ELF-1 (cell line): ENCODE measurements at places on chromosomes 3 and 15.
A peak's percentile ranks its signal among the peaks of the same experiment; 100 is the strongest.

GRCh38 chr3:8668216-8668615, 23.6 kb upstream of the SSUH2 start:
- DNase-seq, result no peak

- no peak for DNase-seq
Observed at GRCh38 chr3:14465425-14465824, 63.0 kb downstream of the SLC6A6 start.

DNA sequence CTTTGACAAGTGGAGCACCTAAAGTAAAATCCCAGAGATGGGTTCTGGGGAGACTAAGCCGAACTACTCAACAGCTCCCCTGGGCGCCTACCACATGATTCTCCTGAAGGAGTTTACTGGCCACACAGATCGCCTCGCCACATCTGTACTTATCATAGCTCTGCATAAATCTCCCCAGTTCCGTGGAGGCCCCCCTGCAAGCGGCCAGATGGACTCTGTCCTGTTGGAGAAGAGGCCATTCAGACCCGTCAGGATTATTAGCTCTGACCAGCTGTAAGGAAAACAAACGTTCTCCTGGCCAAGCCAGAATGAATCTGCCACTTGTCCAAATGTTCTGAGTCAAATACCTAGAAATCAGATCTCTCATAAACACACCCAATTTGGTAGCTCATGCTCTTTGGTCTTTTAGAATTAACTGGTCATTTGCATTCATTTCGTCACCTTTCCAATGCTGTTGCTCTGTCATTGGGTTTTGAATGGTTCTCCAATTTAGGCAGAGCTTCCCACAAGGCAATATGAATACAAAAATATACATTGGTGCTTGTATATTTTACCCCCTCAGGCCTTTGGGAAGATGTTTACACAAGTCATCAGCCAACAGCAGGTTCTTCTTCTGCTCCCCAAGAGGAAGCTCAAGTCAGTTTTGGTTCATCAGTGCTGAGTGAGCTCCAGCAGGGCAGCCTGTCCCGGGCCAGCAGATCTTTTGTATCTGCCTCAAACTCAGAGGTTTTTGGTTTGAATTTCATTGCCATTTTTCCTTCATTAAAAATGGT, 124.5 kb downstream of the THSD4 start:
- DNase-seq, result no peak

GRCh38 chr3:152713989-152714388, 120.9 kb upstream of the P2RY1 start:
- DNase-seq, result no peak

DNA sequence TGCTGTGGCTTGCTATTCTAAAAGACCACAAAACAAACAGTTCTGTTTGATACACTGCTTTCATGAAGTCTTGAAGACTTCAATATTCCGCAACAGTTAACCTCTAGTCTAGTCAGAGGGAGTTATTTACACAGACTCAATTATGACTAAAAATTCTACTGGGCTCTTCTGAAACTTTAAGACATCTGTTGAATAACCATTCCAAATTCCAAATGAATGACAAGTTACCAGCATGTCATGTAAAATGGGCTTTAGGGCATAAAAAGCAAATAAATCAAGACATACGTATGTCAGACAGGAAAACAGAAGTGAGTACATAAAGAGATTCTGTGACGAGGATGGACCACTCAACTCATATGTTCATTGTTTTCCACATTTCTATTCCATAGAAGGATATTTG, 93.9 kb downstream of the PLOD2 start:
- DNase-seq, result no peak

GRCh38 chr3:29410660-29411405, 130.0 kb downstream of the RBMS3 start:
- no peak for DNase-seq

- DNase-seq, result peak; percentile 17
Observed at GRCh38 chr3:158091531-158091930, 14.7 kb downstream of the SHOX2 start.

- no peak for DNase-seq
Observed at GRCh38 chr15:61480295-61480694, 251.2 kb upstream of the RORA start.

DNA sequence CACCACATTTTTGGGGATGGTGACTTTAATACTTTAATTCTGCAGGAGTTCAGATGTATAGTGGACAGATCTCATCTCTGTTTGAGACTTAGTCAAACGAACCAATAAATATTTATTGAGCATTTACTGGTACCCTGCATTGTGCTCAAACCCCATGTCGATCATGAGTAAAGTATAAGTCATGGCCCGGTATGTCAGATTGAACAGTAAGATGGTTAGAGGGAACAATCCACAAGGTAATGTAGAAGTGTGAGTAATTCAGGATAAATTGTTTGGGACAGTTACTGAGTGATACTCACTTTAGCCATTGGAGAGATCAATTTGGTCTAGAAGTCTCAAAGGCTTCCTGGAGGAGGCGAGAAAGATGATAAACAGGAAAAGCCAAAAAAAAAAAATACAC, 265.5 kb upstream of the C2CD4B start:
- DNase-seq, result no peak

DNA sequence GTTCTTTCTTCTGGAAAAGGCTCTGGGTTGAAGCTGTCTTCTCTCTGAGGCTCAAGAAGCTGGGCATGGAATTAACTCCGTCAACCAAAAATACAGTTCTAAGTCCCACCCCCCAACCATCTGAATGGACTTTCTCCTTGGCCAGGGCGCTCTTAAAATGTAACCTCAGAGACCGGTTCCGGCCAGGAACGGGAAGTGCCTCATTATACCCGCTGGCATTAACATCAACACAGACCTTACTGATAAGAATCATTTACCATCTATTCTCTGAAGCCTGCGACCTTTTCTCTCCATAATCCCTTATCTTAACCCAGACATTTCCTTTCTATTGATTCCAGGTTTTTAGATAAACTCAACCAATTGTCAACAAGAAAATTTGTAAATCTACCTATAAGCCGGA, 64.7 kb downstream of the ATP1B3 start:
- no peak for DNase-seq

GRCh38 chr3:123760817-123761216, 123.3 kb downstream of the MYLK start:
- no peak for DNase-seq

GRCh38 chr3:66452303-66453011, 48.4 kb downstream of the LRIG1 start:
- no peak for DNase-seq

GRCh38 chr3:187621881-187622280, 48.3 kb downstream of the SST start:
- DNase-seq, result no peak

GRCh38 chr15:100385300-100386050, 43.7 kb upstream of the ADAMTS17 start:
- no peak for DNase-seq

DNA sequence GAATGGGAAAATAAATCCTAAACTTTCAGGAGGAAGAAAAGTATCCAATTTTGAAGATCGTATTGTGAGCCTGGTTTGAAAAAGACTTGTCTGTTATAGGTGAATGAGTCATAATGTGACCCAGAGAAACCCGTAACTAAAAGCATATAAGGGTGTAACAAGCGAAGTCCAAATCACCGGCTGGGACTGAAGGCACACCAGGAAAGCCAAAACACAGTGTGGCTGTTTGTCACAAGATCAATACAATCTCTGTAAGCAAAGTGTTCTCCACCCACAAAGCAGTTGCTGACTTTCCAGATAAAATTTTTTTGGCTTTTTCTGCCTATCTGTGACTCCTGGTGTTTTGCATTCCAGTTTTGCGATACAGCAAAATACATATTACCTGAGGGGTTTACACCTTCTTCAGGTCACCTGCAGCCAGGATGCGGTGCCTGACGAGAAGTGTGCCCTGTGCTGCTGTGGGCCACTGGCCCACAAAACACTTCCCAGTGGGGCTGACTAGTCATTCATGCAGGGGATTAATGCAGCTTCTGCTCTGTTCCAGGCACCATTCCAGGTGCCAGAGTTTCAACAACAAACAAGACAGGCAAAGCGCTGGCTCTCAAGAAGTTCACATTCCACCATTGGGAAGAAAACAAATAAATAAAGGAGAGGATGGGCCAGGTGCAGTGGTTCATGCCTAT, 14.4 kb downstream of the HES1 start:
- no peak for DNase-seq

GRCh38 chr3:190281308-190282051, 40.8 kb downstream of the CLDN1 start:
- DNase-seq, result no peak

DNA sequence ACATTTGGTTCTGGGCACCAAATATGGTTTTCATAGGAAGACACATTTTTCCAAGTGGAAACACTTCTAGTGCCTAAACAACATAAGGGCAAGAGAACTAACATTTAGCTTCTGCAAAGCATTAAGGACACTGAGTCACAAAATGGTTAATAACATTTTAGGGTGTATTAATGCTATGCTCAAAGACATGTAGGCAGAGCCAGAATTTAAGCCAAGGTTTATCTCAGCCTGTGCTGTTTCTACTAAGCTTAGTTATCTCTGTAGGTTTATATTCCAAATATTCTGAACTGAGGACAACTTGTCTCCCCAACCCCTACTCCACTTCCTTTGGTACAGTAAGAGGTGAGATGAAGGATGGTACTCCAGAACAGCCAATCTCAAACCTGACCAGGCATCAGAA, 54.1 kb upstream of the AKAP13 start:
- no peak for DNase-seq

DNA sequence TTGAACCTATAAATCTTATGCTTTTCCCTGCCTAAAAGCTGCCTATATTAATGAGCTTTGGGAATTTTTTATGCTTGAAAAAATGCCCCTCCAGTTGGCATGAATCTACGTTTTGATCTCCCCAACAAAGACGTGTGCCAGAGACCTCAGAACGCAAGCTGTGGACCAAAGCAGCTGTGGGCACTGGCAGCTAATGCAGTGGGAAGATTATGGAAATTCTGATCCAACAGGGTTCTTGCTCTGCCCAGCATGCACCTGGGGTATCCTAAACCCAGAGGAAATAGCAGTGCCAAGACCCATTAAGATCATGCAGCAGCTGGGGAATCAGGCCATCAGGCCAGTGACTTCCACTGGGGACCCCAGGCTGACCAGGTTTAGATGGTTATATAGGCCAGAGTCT, 423.0 kb downstream of the ZBBX start:
- no peak for DNase-seq

DNA sequence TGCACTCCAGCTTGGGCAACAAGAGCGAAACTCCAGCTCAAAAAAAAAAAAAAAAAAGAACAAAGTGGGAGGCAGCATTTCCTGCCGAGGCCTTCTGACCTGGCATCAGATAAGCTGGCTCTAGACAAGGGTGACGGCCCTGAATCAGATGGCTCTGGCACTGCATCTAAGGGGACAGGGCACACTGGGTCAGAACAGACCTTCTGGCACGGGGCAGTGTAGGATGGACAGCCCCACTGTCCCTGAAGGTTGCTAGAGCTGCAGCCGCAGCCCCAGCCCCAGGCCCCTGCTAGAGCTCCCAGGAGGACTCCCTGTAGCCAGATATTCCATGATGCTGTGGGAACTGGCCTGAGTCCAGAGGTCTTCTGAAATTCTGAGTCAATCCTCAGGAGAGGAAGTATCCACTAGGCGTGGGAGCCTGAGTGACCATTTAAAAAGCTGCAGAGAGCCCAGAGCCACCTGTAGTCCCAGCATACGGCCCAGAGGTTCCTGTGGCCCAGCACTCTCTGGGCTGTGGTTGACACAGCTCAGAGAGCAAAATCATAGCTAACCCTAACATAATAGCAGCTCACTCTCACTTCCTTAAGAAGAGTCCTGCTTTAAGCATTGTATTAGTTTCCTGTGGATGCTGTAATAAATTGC, 69.2 kb upstream of the MFGE8 start:
- DNase-seq, result no peak

- no peak for DNase-seq
Observed at GRCh38 chr3:147919496-147919895, 510.3 kb downstream of the ZIC1 start.

DNA sequence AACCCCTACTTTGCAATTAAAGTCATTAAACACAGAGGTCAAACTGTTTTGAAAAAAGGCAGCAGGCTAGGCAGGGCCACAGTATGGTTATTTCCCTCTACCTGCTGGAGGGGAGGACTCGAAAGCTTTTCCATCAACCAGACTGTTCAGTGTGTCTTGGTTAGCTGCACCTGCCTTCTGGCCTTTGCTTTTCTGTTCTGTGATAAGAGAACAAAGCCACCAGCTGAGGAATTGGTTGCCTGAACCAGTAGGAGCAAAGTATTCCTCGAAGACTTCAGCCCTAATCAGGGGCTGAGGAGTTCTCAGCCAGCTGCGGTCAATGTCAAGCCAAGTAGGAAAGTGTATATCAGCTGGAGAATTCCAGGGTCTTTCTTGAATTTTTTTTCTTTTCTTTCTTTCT, 132.5 kb downstream of the SOX2 start:
- DNase-seq, result no peak

- DNase-seq, result peak; percentile 34
Observed at GRCh38 chr15:76932135-76932966, 802 bp downstream of the RCN2 start.

DNA sequence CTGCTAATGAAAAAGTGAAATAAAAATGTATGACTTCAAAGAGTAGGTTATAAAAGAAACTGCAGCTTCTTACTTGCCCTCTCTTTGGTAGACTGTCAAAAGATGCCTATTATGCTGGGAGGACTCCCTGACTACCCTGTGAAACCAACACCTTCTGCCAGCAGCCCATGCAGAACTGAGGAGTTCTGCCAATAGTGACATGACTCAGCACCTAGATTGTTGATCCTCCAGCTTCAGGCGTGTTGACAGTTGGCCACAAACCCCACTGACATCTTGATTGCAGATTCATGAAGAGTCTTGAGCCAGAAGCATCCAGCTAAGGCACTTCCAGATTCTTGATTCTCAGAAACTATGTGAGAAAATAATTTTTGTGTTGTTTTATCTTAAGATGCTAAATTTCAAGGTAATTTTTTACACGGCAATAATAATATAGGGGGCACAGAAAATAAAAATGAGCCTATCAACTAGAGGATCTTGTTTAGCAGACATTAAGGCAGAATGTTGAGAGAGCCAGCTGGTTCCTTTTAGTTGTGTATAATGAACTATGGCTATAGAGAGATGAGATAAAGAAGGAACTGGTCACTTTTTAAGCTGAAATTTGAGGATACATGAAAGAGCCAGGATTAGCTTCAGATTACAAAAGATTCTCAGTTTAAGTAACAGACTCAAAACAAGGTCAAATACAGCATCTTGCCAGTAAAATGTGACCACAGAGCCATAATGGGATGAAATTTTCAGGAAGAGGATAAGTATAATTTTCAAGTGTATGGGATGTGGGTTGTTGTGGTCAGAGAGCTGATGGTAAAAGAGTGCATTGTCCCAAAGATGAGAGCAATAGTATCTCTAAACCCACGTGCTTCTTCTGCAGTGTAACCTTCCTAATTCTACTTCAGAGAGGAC, 588.7 kb upstream of the CBLB start:
- peak; percentile 12 for DNase-seq

DNA sequence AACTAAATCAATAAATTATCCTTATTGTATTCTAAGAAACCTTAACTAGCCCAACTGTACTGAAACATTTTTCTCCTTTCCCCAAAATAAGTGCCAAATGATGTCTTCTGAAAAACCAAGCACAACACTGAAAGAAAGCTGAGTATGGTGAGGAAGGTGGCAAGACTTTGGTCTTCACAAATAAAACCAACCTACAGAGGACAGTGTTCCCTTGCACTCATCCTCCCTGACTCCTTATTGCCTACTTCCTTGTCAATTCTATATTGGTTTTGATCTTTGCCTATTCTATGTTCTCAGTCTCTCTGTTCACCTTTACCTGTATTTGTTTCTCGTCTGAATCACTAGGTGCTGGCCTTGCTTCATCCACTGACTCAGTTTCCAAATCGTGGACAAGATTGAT, 490.1 kb upstream of the ZNF385D start:
- DNase-seq, result no peak

- no peak for DNase-seq
Observed at GRCh38 chr3:59135096-59135495, 85.3 kb upstream of the CFAP20DC start.
